ENCODE measurements at places on chromosomes 12 and 14. TPM values are rescaled to one million over a fixed set of nuclear protein-coding genes. Genes with fewer than 3 reads are reported as not detected.
A peak's percentile ranks its signal among the peaks of the same experiment; 100 is the strongest.

DNA sequence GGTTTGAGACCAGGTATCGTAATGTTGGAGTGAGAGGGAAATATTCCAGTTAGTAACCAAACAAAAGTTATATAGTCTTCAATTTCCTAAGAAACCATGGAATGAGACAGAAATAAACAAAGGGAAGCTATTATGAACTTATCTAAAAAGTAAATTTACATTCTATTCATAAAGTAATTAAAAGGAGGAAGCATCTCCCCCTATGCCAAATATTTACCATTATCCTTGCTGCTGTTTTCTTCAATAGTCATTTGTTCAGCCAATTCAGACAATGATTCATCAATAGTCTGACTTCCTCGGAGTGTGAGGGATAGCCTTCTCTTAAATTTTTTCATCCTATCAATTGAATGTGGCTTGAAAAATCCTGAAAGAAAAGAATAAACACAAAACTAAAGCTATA lies 65.7 kb downstream of the CDK17 start:
- DNase-seq: no peak

DNA sequence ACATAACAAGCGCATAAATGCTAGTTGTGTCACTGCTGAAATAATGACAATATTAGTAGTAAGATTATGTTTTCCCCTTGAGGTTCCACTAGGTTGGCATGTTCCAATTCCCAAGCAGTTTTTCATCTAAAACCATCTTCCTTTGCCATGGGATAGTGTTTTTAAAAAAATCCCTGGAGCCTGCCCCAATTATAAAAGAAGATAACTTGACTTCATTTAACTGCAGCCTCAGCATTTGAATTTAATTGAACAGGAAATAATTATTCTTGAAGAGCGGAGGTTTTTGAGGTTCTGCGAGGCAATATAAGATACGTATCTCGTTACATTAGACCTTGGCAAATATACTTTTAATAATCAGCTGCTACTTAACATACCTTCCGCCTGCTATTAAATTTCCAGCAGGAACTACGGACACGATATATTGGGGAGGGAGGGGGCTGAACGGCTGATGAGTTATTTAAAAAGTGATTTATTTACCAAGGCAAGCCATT lies 65.2 kb upstream of the HSPB8 start:
- no peak for DNase-seq

The DPF3 gene
- 0.32 TPM for total RNA-seq

GRCh38 chr12:79547044-79547734 lies 143.6 kb downstream of the PAWR start:
- DNase-seq: no peak

- no peak for DNase-seq
These were observed 34.8 kb upstream of the MMP17 start for GRCh38 chr12:131793243-131794022.

The DPY19L2 gene
- total RNA-seq: 8.2 TPM

The MBD6 gene
- 12.6 TPM for total RNA-seq

GRCh38 chr14:65387628-65388027 lies 24.9 kb upstream of the FUT8 start:
- no peak for DNase-seq

The RASSF8 gene
- total RNA-seq: 42.6 TPM

- no peak for DNase-seq
These were observed 141.4 kb upstream of the TMPO start for GRCh38 chr12:98374007-98374406.

DNA sequence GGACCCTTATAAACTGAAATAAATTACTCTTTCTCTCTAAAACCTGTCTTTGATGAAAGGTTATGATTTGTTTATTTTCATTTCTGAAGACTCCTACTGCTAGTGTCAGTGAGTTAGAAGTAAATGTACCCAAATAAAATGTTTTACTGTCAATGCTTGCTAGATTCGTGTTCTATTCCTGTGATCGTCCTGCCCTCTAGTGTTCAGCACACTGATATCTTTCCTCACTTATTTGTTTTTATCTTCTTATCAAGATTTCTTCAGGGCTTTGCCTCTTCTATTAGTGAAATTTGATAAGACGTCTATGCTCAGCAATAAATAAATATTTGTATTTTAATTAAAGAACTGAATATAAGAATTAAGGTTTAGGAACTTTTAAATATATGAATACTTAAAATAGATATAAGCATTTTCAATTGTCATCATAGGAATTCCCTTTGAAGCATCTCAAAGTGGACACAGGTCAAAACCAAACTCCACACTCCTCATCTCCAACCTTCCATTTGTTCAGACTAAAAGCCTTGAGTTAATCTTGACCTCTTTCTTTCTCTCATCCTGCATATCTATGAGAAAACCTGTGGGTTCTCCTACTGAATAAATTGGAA lies 75.8 kb downstream of the C12orf50 start:
- DNase-seq: no peak

The TEX52 gene
- total RNA-seq: not detected

The REP15 gene
- 0.64 TPM for total RNA-seq

DNA sequence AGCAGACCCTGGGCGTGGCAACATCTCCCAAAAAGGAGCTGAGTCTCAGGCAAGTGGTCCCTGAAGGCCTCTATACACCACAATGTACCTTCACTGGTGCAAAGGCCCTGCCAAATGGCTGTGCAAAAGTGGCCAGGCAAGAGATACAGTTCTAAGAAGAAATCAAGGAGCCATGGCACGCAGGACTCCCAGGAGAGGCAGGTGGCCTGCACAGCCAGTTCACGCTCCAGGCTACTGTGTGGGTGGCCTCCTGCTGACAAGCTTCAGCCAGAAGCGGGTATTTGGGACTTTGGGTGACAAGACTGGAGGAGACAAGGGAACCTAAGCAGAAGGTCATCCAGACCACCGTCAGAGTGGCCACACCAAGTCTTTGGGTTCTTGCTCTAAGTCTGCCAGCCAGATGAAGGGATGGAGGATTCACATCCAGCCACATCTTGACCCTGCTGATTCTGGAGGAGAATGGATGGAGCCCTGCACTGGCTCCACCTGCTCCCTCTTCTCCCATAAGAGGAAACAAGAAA lies 20.5 kb upstream of the ZFP36L1 start:
- no peak for DNase-seq

The GPR137C gene
- 0.33 TPM for total RNA-seq

The HOXC12 gene
- total RNA-seq: 0.15 TPM

DNA sequence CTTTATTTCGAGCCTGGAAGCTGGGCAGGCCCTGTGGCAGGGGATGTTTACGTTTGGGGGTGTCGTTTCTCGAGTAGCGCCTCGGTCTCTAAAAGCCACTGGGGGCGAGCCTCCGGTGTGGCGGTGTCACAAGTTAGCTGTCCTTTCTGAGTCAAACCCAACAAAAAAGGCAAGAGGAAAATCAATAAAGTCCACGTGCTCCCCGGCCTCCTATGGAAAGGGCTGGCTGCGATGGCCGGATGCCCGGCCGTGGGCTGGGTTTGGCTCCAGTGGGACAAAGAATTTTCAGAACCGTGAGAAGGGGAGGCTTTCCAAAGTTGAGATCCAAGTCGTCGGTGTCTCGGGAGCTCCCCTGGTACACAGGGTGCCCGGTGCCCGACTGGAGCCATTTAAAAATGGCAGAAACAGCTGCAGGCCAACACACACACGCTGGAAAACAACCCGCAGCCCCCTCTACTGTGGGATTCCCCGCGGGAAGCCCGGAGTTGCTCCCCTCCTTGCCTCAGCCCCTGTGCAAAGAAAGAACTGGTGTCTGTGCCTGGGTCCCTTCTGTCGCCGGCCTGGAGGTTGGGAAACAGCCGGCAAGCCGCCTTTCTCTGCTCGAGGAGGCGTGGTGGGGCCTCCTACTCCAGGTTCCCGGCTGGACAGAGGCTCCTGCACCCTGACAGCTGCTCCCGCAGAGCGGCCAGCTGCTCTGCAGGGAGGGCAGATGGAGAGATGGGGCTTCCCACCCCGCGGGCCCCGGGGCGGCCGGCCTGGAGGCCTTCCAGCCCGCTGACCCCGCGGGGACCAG lies 1.9 kb downstream of the BCL7A start:
- DNase-seq: peak; percentile 66

- no peak for DNase-seq
These were observed 38.6 kb downstream of the GARIN6 start for GRCh38 chr12:99686142-99686541.

DNA sequence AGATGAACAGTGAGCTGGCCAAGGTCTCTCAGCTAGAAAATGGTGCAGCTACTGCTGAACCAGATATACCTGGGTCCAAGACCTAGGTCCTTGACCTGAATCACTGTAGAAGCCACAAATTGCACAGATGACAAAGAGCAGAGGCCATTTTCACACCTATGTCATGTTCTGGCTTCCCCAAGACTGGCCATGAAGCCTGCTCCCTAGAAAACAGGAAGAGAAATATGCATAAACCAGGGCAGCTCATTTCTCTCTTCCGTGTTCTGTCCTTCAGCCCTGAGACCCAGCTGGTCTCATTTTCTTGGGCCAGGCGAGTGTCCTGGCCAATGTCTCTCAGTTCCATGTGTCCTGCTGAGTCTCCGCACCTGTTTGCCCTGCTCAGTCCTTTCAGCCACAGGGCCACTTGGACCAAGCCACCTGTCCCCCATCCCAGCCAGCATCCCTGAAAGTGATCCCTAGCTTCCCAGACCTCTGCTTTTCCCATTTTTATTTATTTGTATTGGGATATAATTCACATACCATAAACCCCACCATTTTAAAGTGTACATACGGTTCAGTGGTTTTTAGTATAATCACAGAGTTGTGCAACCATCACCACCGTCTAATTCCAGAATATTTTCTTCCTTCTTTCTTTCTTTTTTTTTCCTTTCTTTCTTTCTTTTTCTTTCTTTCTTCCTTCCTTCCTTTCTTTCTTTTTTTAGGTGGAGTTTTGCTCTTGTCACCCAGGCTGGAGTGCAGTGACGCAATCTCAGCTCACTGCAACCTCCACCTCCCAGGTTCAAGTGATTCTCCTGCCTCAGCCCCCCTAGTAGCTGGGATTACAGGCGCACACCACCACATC lies 27.0 kb downstream of the P2RX7 start:
- DNase-seq: no peak

The RHOJ gene
- 11.4 TPM for total RNA-seq

DNA sequence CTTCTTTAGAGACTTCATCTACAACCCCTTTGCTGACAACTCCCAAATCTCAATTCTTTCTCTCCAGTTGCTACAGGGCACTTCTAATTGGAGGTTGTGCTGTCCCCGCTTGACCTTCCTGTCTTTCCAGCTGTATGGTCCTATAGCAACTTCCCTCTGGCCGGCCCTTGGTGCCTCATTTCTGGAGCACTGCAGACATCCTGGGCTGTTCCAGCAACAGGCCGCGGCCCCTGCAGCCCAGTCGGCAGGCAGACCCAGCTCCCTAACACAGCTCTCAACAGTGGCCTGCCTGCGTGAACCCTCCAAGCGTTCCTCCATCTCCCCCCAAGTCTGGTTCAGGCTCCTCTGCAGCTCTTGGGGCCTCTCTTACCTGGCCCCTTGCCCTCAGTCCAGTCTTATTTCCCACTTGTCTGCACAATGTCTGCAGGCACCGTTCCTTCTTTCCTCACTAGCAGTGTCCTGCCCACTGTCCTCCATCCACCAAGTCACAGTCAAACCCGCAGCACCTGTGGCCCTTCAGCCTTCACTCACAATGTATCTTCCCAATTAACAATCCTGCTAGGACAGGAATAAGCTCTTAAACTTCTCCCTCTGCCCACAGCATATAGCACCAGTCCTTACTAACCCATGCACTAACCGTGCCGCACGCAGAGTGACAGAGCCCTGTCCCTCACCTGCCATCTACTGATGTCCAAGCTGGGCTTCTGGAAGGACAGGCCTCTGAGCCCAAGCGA lies 1.6 kb upstream of the EML1 start:
- no peak for DNase-seq

The SPRYD3 gene
- 36.3 TPM for total RNA-seq

- no peak for DNase-seq
These were observed 179.0 kb downstream of the CALM1 start for GRCh38 chr14:90575781-90576180.

All from breast epithelium (tissue), 4 donors.